Activated CD8-positive, alpha-beta memory T cell treated with anti-CD3 and anti-CD28 coated beads for 4 hours (primary cell): ENCODE measurements at places on chromosomes 3 and 15.

DNA sequence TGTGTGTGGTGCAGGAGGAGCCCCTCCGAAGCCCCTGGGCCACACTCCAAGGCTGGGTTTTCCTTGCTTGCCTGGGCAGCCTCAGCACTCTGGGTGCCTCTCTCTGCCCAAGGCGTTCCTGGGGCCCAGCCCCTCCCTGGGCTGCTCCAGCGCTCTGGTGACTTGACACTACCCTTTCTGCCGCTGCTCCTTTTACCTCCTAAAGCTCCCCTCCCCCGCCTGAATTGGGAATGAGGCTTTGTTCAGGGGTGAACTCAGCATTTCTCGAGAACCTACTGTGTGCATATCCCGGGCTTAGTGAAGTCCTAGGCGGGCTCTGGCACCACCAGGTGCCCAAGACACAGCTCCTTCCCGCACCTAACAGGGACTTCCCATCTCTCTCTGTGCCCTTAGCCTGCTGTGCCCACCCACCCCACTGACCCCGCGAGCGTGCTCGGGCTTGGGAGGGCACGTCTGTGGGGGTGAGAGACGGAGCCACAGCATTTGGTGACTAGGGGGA is 1.2 kb upstream of the BAHD1 start:
- DNase-seq: no peak

GRCh38 chr15:70062321-70062956 is 35.3 kb downstream of the TLE3 start:
- no peak for DNase-seq

DNA sequence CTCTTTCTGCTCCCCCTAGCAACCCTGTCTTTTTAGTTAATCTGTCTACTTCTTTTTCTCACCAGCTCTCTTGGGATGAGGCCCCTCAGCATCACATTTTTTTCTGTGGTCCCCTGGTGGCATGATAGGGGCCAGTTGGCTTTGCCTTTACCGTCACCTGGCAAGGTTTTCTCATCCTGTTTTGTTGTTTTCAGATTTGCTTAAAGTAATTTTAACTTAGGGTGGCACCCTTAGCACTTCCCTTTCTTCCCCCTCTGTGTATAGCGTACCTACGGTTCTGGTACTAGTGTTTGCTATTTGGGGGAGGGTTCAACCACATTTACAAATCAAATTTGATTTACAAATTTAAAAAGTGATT is 35.6 kb downstream of the PDCD6IP start:
- DNase-seq: no peak

DNA sequence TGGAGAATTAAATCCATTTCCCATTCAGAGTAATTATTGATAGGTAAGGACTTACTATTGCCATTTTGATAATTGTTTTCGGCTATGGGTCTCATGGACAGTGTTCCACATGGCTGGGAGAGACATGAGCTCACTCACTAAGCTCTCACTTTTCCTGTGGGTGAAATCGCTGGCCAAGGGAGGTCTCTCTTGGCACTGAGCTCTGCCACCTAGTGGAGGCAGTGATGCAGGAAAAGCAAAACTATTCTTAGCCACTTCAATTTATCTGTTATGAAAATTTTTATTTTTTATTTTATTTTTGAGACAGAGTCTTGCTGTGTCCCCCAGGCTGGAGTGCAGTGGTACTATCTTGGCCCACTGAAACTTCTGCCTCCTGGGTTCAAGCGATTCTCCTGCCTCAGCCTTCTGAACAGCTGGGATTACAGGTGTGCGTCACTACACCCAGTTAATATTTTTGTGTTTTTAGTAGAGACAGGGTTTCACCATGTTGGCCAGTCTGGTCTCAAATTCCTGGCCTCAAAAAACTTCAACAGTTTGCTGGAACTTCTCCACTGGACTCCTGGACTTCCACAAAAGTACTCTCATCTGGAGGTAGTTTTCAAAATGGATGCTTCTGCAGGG is 4.7 kb upstream of the RNF13 start:
- peak; percentile 31 for DNase-seq

DNA sequence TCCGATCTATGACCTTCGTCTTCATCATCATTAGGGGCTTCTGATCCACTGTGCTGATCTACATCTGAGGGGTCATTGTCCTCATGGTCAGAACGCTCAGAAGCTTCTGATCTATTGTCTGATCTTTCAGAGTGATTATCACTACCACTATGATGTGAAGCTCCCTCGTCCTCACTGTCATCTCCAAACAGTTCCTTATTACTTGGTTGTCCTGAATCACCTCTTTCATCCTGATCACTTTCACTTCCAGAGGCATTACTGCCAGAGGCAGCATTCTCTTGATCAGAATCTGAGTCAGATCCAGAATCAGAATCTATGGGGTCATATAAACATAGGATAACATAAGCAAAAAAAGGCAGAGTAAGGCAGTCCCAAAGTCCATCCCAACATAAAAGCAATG is 5.4 kb downstream of the LEO1 start:
- no peak for DNase-seq

DNA sequence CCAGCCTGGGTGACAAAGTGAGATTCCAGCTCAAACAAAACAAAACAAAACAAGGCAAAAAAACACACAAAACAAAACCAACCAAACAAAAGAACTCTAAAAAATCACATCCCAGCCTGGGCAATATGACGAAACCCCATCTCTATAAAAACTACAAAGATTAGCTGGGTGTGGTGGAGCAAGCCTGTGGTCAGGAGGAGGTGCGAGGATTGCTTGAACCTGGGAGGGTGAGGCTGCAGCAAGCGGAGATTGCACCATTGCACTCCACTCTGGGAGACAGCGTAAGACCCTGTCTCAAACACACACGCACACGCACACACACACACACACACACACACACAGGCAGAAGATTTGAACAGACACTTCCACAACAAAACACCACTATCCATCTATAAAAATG is 99.6 kb downstream of the SHQ1 start:
- no peak for DNase-seq

DNA sequence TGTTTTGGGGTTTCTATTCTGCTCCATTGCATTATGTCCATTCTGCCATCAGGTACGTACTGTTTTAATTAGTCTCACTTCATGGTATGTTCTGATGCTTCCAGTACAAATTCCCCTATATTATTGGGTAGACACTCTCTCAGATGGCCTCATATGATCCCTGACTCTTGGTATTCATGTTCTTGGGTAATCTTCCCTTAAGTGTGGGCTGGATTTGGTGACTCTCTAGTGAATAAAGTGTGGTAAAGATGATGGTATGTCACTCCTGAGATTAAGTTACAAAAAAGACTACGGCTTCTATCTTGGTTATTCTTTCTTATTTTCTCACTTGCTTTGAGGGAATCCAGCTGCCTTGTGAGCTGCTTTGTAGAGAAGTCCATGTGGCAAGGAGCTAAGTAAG is 89.6 kb upstream of the TBC1D5 start:
- no peak for DNase-seq

DNA sequence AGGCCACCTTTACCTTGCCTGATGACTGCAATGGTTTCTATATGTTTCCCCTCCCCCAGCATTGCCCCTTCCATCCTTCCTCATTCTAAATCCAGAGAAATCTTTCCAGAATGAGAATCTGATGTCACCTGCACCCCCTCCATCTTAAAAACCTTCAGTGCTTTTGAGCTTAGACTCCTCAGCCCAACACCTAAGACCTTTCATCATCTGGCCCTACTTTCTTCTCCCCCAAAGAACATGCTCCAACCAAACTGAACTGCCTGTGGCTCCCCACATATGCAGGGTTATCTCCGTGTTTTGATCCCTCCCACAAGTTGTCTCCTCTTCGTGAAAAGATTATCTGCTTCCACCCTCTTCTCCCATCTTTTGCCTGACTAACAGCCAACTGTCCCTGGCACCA is 27.3 kb downstream of the RFTN1 start:
- DNase-seq: no peak

- no peak for DNase-seq
Observed at GRCh38 chr3:107520535-107520934, 2.2 kb upstream of the BBX start.

DNA sequence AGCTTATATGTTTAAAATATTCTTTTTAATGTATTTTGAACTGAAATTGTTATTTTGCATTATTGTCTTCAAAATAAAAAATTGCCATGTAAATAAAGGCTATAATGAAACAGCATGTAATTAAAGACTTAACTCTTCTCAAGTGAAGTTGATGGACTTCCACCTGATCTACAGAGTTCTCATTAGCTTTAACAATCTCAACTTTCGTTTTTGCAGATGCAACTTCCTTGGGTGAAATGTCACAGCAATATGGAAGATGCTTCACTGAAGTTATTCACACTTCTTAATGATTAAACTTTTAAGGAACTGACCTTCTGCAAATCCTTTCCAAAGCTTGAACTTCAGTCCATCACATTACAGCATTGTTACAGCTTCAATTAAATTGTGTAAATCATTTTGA is 63.6 kb downstream of the OSTN start:
- no peak for DNase-seq

DNA sequence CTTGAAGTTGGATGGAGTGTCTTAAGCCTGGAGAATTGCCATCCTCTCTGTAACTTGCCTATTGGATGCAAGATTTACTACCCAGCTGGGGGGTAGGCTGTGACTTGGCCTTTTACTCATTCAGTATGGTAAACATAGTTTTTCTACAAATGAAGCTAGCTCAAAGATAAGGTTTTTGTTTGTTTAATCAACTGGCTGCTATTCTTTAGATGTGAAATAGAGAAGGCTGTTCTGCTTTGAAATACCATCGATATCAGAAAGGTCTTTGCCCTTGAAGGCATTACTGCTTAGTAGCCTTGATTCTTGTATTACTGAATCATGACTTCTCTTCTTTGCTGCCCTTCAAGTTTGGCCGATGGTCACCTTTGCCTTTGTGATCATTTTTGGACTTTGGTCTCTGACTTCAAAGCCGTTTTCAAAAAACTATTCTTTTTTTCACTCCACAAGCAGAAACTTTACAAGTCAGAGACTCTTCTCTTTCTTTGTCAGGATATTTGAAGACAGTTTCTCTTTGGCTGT is 83.1 kb downstream of the GAP43 start:
- DNase-seq: no peak

GRCh38 chr3:72798552-72799195 is 49.6 kb downstream of the SHQ1 start:
- DNase-seq: no peak

DNA sequence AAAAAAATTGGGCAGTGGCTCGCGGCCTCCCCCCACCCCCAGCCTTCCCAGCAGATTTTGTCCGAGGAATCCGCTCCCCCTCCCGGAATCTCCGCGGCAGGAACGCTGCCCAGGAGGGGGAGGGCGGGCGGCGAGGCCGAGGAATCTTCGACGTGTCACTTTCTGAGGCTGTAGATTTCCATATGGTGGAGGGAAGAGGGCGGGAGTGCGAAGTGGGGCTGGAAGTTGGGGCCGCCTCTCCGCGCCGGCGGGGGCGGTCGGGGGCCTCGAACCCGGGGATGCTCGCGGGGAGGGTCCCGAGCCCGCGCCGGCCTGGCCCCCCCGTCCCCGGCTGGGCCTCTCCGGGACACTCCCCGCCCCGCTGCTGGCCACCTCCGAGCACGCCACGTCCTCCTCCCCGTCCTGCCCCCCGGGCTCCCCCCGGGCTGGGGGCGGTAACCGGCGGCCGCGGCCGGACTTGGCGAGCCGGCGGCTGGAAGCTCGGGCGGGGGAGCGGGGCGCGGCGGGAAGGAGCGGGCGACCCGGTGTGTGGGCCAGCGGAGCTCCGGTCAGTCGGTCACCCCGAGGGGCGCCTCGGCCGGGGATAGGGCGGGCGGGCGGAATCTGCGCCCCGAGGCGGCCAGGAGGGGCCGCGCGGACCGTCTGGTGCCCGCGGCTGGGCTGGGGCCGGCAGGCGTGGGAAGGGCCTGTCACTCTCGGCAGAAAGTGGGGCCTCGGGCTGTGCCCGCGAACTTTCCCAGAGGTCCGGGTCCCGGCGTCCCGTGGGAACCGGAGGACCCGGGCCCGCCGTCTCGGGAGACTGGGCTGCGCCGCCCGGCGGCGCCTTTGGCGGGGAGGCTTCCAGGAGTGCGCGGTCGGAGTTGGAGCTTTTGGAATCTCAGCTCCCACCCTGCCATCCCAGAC is 951 bp downstream of the FNDC3B start:
- no peak for DNase-seq

DNA sequence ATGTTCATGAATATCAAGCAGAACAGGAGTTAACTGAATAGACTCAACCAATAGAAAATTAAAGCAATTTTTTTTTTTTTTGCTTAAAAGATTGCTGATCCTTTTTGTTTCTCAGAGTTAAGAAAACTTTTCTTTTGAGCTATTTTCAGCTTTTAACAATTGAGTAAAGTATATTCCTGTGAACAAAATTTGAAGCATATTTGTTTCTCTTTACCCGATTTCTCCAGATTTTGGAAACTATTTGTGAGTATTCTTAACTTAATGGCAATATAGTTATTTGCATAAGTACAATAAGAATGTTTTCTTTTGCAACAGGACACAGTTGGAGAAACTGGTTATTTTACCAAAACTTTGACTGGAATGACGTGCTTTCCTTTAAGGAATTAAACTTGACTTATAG is 53.4 kb upstream of the C15orf39 start:
- no peak for DNase-seq

GRCh38 chr15:92963794-92964193 is 63.7 kb downstream of the CHD2 start:
- DNase-seq: no peak

DNA sequence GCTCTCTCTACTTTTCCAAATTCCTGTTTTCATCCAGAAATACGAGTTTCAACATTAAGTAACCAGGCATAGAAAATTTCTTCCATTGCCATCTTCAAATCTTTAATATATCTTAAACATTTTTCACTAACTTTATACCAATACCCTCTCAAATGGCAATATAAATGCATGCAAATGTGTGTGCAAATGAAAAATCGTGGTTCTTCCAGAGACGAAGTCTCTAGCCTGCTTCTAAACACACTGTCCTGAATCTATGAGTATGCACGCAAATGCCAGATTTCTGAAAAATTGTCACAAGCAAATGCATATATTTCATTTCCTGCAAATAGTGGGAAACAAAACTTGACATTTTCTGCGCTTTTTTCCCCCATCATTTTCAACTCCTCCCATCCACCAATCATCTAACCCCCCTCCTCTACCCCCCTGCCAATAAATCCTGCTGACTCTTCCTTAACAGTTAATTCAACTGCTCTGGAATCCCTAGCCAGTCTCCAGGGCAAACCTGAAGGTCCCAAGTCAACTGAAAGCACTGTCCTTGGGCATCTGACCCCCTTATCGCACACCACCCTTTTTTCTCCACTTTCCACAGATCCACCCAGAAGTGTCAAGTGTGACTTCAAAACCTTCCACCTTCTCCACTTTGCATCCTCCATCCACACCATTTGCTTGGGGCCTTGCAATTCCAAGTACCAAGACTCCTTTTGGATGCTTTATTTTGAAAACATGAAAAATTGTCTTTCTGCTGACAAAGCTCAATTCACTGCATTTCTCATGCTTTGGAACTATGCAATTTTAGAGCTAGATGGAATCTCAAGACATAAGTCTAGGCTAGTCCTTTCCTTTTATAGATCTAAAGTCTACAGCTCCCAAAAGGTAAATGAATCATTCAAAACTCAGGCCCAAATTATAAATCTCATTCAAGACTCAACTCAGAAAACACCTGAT is 144.7 kb downstream of the OSBPL10 start:
- no peak for DNase-seq

DNA sequence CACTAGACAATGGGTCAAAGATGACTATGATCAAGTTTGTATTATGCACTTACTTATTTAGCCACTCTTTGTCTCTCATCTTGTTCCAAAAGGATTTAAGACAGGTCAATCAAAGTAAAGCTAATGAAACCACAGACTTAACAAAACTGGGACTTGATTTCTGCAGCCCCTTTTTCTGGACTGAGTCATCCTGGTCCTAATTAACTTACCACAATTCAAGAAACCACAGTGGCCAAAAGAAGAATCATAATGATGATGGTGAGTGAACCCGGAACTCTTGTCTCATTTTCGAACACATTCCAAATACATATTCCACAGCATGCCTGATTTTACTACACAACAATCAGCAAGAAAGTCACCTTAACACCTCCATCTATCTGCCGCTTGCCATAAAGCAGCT is 1333.0 kb downstream of the ROBO1 start:
- no peak for DNase-seq
